Melanocyte of skin (primary cell): ENCODE measurements at places on chromosomes 7 and 10. TPM values are rescaled to one million over a fixed set of nuclear protein-coding genes. Genes with fewer than 3 reads are reported as not detected.

The P4HA1 gene
- 86.9 and 104 TPM in 2 replicates for total RNA-seq

The RALA gene
- total RNA-seq = 12.5 and 13.0 TPM in 2 replicates

The CAMK1D gene
- under 0.01 and 0.36 TPM in 2 replicates for total RNA-seq

The RSPH10B2 gene
- under 0.01 and 0.34 TPM in 2 replicates for total RNA-seq

The ATP6V0A4 gene
- 6.0 and 7.7 TPM in 2 replicates for total RNA-seq

The MYL10 gene
- total RNA-seq = not detected in 2 replicates

The PTPN20 gene
- 2.5 TPM in 1 of 2 replicates, not detected in the other for total RNA-seq

The LRRC18 gene
- not detected in 2 replicates for total RNA-seq

The NDUFA5 gene
- 30.6 and 51.8 TPM in 2 replicates for total RNA-seq

The RAB19 gene
- not detected in 2 replicates for total RNA-seq

The NDUFB2 gene
- 57.1 and 97.0 TPM in 2 replicates for total RNA-seq

The CDHR1 gene
- not detected in 2 replicates for total RNA-seq

The MICALL2 gene
- 9.0 and 13.9 TPM in 2 replicates for total RNA-seq

The NEURL1 gene
- total RNA-seq = under 0.01 and 0.34 TPM in 2 replicates

The TMEM273 gene
- total RNA-seq = not detected in 2 replicates

The ATG9B gene
- total RNA-seq = under 0.01 TPM in 1 of 2 replicates, not detected in the other

The AHCYL2 gene
- total RNA-seq = 42.5 and 51.3 TPM in 2 replicates

The HOXA6 gene
- total RNA-seq = not detected in 2 replicates

The HOXA11 gene
- total RNA-seq = under 0.01 TPM in 1 of 2 replicates, not detected in the other

The NYAP1 gene
- total RNA-seq = under 0.01 and 0.73 TPM in 2 replicates

The PRLHR gene
- total RNA-seq = not detected in 2 replicates

The SORBS1 gene
- total RNA-seq = 60.9 and 99.2 TPM in 2 replicates

The DLG5 gene
- total RNA-seq = 14.5 and 17.4 TPM in 2 replicates

The LBX1 gene
- total RNA-seq = not detected in 2 replicates

The PANK1 gene
- total RNA-seq = 6.3 and 7.2 TPM in 2 replicates

The FGF8 gene
- not detected in 2 replicates for total RNA-seq

The ASZ1 gene
- total RNA-seq = not detected in 2 replicates

The UCMA gene
- total RNA-seq = not detected in 2 replicates

The NME8 gene
- total RNA-seq = not detected in 2 replicates

The MBLAC1 gene
- 2.3 and 3.5 TPM in 2 replicates for total RNA-seq

The GRID1 gene
- under 0.01 and 0.36 TPM in 2 replicates for total RNA-seq

The GARIN1A gene
- total RNA-seq = 1.4 and 1.5 TPM in 2 replicates

The IGFBP3 gene
- 1.0 and 5.5 TPM in 2 replicates for total RNA-seq

The LYZL2 gene
- total RNA-seq = not detected in 2 replicates

The CALD1 gene
- 141 and 144 TPM in 2 replicates for total RNA-seq

The SAMD9L gene
- total RNA-seq = 38.7 and 60.9 TPM in 2 replicates

The EBF3 gene
- total RNA-seq = under 0.01 TPM in 1 of 2 replicates, not detected in the other

The SFTPA1 gene
- total RNA-seq = not detected in 2 replicates

The STAG3 gene
- total RNA-seq = 0.73 and 2.4 TPM in 2 replicates

The ZNHIT1 gene
- total RNA-seq = 88.1 and 115 TPM in 2 replicates

The GJD4 gene
- not detected in 2 replicates for total RNA-seq

The MNX1 gene
- total RNA-seq = not detected in 2 replicates

The COBL gene
- total RNA-seq = 7.3 and 16.2 TPM in 2 replicates
